ENCODE measurements at places on chromosomes 2 and 18.
A peak's percentile ranks its signal among the peaks of the same experiment; 100 is the strongest.

GRCh38 chr2:39870871-39871270 is 91.8 kb upstream of the THUMPD2 start:
- DNase-seq = no peak

DNA sequence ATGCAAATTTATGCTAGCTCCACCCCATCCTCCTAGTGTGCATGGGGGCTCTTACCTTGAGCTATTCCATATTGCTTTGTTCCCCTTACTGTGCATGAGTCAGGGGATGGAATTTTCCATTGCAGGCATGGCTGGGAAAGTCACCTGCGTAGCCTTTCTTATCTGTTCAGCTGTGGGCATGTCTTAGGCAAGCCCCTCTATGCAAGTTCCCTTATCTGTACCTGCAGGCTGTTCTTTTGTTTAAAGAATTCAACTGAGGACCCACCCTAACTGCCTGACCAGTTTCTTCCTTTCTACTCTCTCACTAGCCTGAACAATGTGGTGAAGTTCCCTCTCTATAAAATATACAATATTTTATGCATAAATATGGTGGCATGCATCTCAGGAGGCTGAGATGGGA is 54.2 kb upstream of the CDCA7 start:
- no peak for DNase-seq

DNA sequence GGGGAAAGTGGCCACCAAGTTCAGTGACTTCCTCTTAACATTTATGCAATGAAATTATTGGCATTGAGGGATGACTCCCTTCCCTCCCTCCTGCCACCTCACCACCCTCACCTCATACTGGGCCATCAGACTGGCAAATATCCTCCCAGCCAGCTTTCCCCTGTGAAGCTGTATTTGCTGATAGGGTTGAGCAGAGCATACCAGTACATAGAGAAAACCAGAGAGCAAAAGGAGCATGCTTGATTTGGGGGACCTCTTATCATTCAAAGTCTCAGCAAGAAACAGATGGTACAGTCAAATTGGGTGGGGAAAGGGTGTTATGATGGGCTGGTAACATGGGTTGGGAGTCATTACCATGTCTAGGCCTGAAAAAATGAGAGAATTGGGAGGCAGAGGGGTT is 19.1 kb upstream of the B3GNT2 start:
- no peak for DNase-seq

DNA sequence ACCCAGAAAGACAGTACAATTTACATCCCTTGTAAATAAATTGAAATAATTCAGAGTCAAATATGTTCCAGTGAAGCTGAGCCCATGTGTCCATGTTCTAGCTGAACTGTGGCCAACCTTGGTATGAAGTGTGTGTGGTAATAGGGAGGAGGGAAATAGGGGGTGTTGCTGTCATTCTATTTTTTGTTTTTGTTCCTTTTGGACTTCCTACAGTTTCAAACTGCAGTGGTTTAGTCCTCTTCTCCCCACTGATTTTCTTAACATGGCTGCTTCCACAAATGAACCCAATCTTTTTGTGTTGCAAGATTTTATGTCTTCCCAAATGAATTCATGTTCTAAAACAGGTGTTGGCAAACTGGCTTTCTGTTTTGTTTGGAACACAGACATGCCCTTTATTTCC is 156.9 kb downstream of the CCBE1 start:
- DNase-seq = no peak

- peak; percentile 70 for DNase-seq
These were observed 46.9 kb upstream of the USP14 start for GRCh38 chr18:111306-112014.

DNA sequence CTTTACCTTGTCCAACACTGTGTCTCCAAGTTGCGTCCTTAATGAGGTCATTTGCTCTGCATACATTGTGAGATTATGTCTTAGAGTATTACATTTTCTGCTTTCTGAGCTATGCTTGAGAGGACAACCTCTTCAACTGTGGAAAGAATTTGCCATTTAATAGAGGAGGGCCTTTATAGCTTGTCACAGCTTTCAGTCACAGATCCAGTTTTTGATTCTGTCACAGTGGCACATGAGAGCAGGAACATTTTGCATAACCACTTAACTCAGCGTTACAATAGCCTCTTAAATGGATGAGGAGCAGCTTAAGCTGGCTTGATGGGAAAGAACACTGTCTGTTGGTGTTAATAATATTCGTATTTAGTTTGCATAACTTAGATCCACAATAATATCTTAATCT is 63.0 kb downstream of the RHBDD1 start:
- DNase-seq = no peak

DNA sequence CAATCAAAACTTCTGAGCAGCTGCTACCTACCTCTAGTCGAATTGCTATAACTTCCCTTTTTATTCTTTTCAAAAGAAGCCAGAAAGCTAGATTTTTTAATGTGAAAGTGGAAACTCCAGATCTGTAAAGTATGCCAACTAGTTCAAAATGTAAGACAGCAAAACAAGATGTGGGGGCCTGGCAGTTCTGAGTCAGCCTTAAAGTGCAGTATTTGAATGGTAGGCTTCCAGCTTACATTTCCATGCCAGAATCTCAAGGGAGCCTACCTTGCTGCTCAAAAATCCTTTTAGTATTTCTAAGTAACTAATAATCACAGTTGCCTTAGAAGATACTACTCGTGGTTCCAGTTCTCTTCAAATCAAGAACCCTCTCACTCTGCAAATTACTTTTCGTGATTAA is 1288.7 kb downstream of the LRP1B start:
- no peak for DNase-seq

GRCh38 chr2:216195565-216196029 is 86.4 kb downstream of the XRCC5 start:
- DNase-seq = peak; percentile 52

GRCh38 chr2:102544182-102544581 is 71.2 kb downstream of the SLC9A4 start:
- no peak for DNase-seq

DNA sequence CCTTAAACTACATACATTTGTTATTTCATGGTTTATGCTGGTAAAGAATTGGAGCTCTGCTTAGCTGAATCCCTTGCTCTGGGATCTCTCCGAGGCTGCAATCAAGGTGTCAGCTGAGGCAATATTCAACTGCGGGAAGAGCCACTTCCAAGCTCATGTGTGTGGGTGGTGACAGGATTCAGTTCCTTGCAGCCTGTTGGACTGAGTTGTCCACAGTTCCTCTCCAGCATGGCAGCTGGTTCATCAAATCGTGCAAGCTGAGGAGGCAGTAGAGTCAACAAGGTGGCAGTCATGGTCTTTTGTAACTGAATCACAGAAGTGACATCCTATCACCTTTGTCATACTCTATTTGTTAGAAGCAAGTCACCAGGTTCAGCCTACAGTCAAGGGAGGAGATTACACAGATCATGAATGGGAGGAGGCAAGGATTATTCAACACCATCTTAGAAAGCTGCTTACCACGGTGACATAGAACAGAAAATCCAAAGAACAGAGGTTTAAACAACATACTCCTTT is 56.9 kb downstream of the CTIF start:
- DNase-seq = no peak

- no peak for DNase-seq
These were observed 105.1 kb downstream of the TTC27 start for GRCh38 chr2:32732912-32733472.

- no peak for DNase-seq
These were observed 15.7 kb downstream of the PROKR1 start for GRCh38 chr2:68659081-68659480.

GRCh38 chr2:209125291-209125690 is 298.6 kb upstream of the MAP2 start:
- no peak for DNase-seq

GRCh38 chr2:231894566-231895380 is 31.4 kb downstream of the NPPC start:
- no peak for DNase-seq

DNA sequence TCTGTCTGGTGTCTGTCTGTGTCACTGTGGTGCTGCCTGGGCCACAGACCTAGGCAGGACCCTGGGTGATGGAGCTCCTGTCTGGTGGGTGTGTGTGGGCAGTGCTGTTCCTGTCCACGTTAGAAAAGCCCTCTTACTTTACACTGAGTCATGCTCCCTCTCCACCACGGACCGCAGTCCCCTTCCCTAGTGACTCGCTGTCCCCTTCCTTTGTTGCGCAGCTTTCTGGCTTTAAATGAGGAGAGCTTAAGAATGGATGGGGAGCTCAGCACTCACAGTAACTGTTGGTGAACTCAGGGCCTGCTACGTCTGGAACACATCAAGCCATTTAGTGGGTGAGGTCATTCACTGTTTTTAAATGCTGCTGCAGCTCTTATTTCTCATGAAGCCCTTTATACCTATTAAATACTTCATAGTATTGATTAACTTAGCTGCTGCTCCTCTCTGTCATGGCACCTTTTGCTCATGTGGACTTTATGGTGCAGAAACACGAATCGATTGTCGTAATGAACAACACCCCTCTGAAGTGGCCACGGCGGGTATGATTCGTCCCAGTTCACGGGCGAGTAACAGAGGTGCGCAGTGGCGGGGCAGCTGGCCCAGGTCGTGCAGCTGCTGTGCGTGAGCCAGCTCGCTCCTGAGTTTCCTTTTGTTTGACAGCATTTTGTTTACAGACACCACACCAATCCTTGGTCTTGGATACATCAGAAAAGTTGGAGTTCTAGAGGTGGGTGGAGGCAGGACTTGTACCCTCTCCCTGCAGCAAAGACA is 100.4 kb downstream of the LDLRAD4 start:
- DNase-seq = no peak

- DNase-seq = no peak
These were observed 626 bp upstream of the VIT start for GRCh38 chr2:36695746-36696415.

Measured in stimulated activated CD4-positive, alpha-beta T cell treated with anti-CD3 and anti-CD28 coated beads, Interleukin-1b, Interleukin-23, amount 100 ng/mL, for 48 hours (primary cell).